Activated T-helper 2 cell treated with anti-CD3 and anti-CD28 coated beads, Interferon-gamma antibody, Interleukin-2, Interleukin-4, amounts not matched to agents 10 μg/mL and 5 μg/mL and 100 μg/mL, durations not matched to agents 14 hours and 24 hours and 36 hours (primary cell): ENCODE measurements at places on chromosomes 6 and 20. TPM values are rescaled to one million over a fixed set of nuclear protein-coding genes. Genes with fewer than 3 reads are reported as not detected.

DNA sequence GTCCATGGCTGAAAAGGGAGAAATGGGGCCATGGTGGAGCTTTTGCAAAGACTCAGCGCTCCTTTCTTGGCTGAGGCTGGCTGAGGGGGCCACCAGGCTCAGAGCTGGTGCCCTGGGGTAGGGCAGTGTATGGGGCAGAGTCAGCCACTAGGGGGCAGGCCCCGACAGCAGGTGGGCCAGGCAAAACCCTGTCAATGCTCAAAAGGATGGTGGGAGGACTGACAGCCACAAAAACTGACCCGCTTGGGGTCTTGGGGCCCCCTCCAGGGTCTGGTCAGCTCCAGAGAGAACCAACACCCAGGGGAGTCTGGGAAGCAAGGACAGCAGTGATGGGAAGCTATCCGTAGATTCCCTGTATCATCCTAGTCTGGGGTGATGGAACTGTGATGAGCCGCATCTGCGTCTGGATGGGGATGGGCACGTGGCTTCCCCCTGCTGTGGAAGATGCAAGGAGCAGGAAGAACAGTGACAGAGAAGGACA lies 306.9 kb downstream of the DHX35 start:
- DNase-seq = peak; percentile 15

GRCh38 chr6:169235286-169235685 lies 18.4 kb downstream of the THBS2 start:
- no peak for DNase-seq

Gene NKAIN2
- not detected in 2 replicates for total RNA-seq

DNA sequence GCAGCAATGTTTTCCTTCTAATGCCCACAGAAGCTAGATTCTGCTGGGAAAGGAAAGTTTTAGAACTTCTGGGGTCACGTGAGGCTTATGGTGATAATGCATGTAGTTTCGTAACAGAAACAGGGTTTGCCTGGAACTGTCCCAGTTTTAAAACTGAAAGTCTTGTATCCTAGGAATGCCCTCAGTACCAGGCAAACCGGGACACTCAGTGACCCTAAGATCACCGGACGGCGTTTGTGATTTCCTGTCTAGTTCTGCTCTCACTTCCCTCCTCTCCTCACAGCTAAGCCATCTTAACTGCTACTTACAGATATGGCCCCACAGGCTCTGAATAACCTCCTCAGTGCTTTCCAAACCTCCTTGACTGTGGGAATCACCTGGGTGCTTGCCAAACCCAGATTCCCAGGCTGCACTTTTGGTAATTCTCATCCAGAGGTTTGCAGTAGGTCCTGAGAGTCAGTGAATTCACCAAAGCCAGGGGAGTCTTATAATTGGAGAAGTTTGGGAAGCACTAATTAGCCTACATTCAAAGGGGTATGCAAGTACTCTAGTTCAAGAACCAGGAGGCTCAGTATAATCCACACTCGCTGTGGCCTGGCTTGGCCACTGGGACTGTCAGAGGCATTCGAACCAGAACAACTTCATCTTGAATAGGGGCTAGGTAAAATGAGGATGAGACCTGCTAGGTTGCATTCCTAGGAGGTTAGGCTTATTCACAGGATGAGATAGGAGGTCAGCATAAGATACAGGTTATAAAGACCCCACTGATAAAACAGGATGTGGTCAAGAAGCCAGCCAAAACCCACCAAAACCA lies 231.6 kb upstream of the MYLIP start:
- DNase-seq = no peak

GRCh38 chr6:107360476-107360875 lies 98.9 kb downstream of the PDSS2 start:
- no peak for DNase-seq
